ENCODE measurements at places on chromosomes 12 and 14.

- DNase-seq: no peak
Observed at GRCh38 chr12:71642264-71642663, 21.4 kb downstream of the ZFC3H1 start.

DNA sequence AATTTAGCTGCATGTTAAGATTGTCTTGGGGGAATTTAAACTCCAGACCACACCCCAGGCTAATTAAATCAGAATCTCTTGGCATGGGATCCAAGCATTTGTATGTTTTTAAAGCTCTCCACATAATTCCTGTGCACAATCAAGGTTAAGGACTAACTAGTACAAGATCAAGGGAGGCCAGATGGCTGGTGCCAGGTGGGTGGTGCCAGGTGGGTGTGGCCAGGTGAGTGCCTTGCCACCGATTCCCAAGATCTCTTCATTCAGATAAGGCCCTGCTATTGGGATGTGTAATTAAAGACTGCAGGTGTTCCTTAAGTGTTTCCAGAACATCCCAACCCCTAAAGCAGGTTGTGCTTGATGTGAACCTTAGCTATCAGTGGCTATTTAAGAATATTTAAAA, 75.1 kb downstream of the NRXN3 start:
- no peak for DNase-seq

- DNase-seq: no peak
Observed at GRCh38 chr12:20028033-20028432, 340.3 kb upstream of the PDE3A start.

GRCh38 chr12:101748907-101749306, 9.6 kb upstream of the SYCP3 start:
- DNase-seq: no peak

GRCh38 chr12:92550661-92551060, 152.1 kb upstream of the PLEKHG7 start:
- no peak for DNase-seq

- no peak for DNase-seq
Observed at GRCh38 chr12:38771871-38772270, 133.5 kb downstream of the CPNE8 start.

DNA sequence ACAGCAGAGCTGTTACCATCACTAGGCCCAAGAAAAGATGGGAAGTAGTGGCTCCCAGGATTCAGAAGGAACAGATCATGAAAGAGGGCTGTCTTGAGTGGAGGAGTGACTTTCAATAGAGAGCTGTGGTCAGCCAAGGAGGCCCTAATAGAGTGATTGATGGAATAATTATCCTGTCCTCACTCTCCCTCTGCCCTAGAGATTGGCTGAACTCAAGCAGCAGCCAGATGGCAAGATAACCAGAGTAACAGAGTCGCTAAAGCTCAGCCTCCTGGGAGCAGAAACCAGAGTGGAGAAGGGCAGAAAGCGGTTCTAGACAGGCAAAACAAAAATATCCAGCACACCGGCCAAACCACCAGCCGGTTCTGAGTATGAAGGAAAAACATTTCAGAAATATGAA, 23.1 kb downstream of the GMFB start:
- no peak for DNase-seq
